Stimulated activated CD4-positive, alpha-beta T cell treated with anti-CD3 and anti-CD28 coated beads, Interleukin-15, amount 100 ng/mL, for 48 hours (primary cell): ENCODE measurements at places on chromosomes 3 and 15.
A peak's percentile ranks its signal among the peaks of the same experiment; 100 is the strongest.

GRCh38 chr15:80609512-80609946 lies 85.6 kb upstream of the ABHD17C start:
- no peak for DNase-seq

DNA sequence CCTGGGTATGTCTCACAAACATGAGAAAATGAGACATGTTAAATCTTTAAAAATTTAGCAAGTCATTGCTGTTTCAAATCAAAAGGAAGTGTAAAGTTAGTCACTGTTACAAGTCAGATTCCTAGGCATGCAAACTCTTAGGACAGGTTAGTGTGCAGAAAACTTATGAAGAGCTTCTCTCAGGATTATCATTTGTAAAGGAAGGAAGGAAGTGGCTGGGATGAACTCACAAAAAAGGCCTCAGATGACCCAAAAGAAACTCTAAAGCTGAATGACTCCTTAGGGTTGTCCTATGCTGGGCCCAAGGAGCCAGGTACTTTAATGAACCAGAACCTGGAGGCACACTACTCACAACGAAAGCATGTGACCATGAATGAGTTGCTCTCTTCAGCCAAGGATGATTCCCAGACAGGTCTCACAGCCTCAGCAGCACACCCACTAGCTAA lies 25.0 kb downstream of the MSL2 start:
- no peak for DNase-seq

DNA sequence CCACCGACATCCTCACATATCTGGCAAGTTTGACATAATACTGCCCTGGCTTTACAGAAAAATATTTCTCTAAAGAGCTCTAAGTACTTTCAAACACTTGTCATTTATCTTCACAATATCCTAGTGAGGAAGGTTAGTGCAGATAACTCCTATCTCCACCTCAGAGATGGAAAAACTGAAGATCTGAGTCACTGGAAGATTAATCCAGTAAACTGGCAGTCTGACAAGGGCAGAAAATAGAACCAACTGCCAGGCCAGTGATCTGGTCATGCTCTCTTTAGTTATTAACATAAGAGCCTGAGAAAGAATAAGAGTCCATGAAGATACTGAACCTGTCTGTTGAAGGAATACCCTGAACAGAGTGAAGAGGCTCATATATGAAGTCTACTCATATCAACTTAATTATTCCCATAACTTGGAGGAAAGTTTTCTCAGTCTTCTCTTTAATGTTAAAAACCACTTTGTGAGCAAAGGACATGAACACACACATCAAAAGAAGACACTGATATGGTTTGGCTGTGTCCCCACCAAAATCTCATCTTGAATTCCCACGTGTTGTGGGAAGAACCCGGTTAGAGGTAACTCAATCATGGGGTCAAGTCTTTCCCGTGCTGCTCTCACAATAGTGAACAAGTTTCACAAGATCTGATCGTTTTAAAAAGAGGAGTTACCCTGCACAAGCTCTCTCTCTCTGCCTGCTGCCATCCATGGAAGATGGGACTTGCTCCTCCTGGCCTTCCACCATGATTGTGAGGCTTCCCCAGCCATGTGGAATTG lies 61.4 kb downstream of the GOLIM4 start:
- no peak for DNase-seq

DNA sequence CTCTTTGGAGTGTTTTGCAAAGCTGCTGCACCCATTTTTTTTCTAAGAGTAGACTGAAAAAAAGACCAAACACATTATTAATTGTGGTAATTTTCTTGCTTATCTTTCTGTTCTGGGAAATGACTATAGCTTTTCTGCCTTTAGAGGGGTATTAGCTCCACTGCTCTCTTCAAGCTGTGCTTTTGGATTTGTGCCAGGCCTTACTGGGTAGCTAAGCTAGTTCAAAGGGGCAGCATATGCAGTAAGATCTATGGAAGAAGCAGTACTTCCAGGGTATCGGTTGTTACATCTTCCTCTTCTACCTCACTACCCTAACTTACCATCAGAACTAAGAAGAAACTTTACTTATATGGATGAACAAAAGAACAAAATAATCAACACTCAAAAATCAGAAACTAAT lies 28.7 kb upstream of the ARIH1 start:
- no peak for DNase-seq

GRCh38 chr15:83462953-83463433 lies 15.9 kb downstream of the SH3GL3 start:
- DNase-seq, result no peak

DNA sequence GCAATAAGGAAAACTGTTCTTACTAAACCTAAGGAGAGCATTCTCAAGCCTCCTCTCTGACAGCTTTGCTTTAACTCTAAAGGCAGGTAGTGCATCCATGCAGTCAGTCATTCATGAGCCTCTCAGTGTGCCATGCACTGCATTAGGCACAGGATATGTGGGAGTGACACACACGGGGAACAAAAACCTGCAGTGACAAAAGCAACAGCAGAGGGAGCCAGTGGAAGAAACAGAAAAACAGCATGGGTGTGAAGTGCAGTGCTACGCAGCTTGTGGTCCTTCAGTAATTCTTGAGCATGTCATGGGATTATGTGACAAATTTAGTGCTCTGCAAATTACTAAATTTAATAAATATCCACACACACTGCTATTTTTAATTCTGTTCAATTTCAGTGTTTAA lies 230.7 kb downstream of the BBX start:
- DNase-seq, result peak; percentile 6

DNA sequence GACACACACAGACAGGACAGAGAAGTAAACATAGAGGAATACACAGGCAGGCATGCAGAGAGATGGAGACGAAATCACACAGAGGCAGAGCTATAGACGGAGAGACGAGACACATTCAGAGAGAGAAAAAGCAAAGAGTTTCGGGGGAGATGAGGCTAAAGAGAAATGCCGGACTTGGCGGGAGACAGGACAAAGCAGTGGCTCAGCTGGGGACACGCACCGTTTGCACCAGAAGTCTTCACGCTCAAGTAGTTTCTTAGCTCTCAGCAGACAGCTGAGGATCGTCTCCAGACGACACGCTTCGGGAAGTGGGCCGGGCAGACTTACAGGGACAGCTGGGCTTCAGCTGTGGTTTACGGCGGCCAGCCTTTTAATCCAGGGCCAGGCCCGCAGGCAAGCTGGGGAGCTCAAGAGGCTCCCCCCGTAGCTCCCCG lies 56.2 kb upstream of the DLG1 start:
- no peak for DNase-seq

DNA sequence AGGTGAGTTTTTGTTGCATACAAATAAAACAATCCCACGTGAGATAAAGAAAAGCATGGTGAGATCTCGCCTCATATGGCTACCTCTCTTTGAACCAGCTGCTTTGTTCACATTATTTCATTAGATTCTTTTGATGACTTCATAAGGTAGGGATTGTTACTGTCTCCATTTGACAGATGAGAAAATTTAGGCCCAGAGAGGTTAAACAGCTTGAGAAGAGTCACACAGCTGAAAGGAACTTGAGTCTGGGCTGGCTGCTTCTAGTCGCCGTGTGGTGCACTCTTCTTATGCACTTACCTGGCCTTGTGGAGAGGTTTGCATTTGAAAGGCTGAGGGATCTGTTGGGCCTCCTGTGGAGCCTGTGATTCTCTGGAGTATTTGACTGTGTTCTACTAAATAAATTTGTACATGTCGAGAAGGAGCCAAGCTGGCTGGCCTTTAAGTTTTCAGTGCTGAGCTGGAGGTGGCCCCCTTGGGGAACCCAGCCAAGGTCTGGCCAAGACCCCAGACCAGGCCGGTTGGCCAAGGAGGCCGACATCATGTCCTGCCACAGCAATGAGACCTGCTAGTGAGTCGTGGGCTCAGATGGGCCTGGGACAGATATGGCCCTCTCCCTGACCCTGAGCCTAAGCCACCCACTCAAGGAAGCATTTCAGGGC lies 125.1 kb downstream of the SMAD6 start:
- DNase-seq, result no peak

DNA sequence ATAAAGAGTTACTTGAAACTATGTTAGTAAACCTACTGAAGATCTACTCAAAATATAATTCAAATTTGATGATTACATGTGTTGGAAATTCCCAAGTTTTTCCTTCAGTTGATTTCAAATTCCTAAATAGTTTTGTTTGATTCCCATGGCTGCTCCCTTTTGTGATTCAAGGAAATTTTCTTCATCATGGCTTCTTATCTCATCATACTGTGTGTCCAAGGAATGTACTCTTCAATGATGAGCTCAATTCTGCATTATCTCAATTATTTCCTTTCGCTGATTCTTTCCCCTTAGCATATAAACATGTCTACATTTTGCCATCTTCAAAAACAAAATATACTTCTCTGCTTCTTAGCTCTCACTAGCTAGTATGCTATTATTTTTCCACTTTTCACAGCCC lies 460.4 kb upstream of the NAALADL2 start:
- no peak for DNase-seq

DNA sequence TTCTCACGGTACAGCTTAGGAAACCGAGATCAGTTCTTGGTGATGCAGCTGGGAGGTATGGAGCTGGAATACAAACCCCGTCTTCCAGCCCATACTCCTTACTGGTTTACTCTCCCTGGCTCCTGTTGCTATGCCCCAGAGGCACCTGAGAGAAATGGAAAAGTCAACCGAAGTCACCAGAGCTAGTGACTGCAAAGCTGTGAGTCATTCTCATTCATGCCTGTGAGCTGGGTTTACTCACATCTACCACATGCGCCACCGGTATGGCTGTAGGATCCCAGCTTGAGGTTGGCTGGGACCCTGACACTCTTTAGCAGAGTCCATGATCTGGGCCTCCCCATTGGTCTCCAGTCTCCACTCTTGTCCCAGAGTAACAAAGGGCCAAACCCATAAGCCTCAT lies 111.5 kb upstream of the ETV5 start:
- no peak for DNase-seq

- no peak for DNase-seq
Observed at GRCh38 chr3:109411547-109411946, 74.2 kb upstream of the DPPA4 start.

GRCh38 chr15:73593304-73594074 lies 39.7 kb downstream of the NPTN start:
- no peak for DNase-seq

- no peak for DNase-seq
Observed at GRCh38 chr3:96803870-96804269, 10.5 kb upstream of the EPHA6 start.

DNA sequence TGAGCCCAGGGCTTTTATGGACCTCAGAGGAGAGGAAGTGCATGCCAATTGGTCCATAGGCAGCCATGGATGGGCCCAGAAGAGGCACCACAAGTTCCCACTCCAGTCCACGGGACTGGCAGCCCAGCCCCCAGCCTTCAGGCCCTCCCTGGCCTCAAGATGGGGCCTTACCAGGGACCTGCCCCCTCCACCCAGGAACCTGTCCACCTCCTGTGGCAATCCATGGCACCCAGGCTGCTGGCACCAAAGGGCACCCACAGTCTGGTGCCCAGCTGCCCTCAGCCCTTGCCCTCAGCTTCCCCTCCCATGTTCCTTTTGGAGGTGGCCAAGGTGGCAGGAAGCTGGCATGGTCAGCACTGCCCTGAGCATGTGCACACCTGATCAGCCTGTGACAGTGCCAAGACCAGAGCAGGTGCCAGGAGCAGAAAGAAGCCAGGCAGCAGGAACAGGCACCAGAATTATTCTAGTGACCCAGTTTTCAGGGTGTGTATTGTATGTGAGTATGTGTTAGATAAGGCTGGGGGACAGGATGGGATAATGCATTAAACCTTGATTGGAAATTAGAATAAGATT lies 415.0 kb downstream of the NTRK3 start:
- DNase-seq, result no peak

GRCh38 chr3:7205962-7206361 lies 345.0 kb downstream of the GRM7 start:
- DNase-seq, result no peak

DNA sequence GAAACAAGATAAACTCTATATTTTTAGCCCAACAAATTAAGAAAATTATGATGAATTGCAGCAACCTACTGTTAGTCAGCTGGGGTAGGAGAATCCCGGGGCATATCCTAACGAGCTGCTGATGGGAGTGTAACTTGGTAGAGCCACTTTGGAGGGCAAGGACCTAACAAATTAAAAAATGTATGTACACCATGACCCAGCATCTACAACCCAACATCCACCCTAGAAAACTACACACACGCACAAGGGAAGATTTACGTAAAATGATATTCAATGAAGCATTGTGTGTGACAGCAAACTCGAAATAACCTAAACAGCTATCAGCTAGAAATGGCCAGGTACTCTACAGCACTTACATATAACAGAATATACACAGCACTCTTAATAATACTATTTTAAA lies 1.9 kb downstream of the BCL2A1 start:
- DNase-seq, result no peak

DNA sequence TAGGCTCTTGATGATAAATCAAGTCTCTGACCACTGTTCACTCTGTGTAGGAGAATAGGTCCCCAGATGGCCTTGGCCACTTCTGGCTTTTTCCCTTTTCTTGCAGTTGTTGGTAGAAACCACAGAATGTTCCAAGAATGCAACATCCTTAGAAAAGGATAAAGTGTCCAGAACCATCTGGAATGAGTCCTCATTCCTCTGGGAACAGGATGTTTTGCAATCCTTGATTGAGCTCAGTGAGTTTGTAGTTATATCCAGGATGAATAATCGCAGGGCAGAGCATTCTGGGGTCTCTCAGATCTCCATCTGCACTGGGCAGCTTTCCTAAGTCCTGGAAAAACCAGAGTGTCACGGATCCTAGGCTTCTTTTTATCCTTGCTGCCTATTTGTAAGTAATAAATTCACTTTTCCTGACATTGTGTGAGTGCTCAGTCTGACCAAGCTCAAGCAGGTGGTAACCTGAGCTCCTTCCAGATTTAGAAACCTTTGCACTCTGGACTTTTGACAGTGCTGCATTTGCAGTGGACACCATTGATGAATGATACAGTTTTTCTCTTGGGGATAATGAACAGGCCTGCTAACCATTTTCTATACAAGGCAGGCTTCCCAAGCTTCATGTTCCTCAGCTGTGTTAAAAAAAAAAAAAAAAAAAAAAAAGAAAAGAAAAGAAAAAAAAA lies 1028.6 kb downstream of the OTOL1 start:
- no peak for DNase-seq

DNA sequence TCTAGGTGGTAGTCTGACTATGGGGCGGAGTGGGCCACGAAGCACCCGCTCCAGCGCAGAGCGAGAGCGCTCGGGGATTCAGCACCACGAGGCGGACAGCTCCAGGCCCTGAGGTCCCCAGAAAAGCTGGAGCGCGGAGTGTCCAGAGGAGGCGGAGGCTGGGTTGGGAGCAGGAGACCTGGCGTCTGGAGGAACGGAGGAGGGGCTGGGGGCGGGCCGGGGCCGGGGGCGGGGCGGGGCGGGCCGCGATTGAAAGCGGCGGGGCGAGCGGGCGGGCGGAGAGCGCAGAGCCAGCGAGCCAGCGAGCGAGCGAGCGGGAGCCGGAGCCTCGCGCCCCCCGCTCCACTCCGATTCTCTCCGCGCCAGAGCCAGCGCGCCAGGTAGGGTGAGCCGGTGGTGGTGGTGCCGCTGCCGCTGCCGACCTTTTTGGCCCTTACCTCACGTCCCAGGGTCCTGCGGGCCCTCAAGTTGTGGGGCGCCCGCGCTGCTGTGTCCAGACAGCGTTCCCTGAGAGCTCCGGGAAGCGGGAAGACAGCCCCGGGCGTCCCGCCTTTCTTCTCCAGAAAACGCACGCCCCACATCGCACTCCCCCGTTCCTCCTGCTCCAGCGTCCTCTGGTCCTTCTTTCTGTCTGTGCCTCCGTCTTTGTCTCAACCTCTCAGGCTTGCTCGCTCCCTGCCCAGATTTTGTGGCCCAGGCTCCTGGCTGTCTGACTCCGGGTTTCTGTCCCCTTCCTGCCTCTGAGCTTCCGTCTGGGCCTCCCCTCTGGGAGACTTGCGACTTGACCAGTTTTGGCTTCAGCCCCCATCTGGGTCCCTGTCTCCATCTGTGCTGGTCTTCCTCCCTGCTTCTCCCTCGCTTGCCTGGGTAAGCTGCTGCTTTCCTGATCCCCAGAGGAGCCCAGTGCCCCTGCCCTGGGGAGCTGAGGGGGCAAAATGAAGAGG lies at the start of gene GRM2:
GRM2 (plus strand) TSS at position 281 of the 944 bp plus-strand sequence. CDS start 1,916 bp downstream, outside the sequence.
- DNase-seq, result no peak
